HCT116 (cell line): ENCODE measurements at places on chromosomes 3 and 15. TPM values are rescaled to one million over a fixed set of nuclear protein-coding genes. Genes with fewer than 3 reads are reported as not detected.

GRCh38 chr15:46344915-46345314 lies 710.1 kb downstream of the SQOR start:
- DNase-seq, result no peak

GRCh38 chr3:48634661-48635221 lies 520 bp downstream of the SLC26A6 start:
- DNase-seq, result no peak

DNA sequence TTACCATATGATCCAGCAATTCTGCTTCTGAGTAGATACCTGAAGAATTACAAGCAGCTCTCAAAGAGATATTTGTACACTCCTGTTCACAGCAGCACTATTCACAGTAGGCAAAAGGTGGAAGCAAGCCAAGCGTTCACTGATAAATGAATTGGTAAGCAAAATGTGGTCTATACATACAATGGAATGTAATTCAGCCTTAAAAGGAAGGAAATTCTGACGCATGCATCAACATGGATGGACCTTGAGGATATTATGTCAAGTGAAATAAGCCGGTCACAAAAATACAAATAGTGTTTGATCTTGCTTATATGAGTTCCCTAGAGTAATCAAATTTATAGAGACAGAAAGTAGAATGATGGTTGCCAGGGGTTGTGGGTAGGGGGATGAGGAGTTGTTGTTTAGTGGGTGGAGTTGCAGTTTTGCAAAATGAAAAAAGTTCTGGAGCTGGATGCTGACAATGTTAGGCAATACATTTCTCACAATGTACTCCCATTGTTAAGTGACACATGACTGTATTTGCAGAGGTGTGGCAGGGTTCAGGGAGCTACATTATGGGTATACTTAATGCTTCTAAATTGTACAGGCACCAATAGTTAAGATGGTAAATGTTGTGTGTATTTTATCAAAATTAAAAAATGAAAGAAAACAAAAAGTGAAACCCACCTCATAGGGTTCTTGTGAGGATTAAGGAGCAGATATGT lies 26.7 kb downstream of the SLC6A1 start:
- no peak for DNase-seq

DNA sequence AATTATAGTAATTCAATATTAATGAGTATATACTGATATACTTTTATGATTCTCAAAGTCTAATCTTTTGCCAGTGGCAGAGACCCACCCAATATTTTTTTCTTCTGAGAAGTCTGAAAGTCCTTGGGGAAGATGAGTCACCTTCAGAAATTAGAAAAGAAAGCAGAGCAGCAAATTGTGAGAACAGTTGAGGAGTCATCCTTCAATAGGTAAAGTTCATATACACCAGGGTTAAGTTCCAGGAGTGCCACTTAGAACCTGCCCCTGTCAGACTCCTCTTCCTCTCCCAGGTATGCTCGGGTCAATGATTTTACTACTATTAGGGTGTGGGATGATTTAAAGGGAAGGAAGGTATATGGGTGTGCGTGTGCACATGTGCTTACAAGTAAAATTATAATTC lies 7.1 kb downstream of the CLRN1 start:
- no peak for DNase-seq

GRCh38 chr3:170721563-170721962 lies 135.7 kb upstream of the SLC7A14 start:
- DNase-seq, result no peak

- no peak for DNase-seq
Observed at GRCh38 chr3:126546013-126546412, 12.7 kb downstream of the C3orf22 start.

Gene HES1
- 32.9 TPM for total RNA-seq

Gene FBN1
- 1.7 TPM for total RNA-seq

Gene NUP210
- total RNA-seq, result 74.9 TPM
